ENCODE measurements at places on chromosomes 6 and 20.

DNA sequence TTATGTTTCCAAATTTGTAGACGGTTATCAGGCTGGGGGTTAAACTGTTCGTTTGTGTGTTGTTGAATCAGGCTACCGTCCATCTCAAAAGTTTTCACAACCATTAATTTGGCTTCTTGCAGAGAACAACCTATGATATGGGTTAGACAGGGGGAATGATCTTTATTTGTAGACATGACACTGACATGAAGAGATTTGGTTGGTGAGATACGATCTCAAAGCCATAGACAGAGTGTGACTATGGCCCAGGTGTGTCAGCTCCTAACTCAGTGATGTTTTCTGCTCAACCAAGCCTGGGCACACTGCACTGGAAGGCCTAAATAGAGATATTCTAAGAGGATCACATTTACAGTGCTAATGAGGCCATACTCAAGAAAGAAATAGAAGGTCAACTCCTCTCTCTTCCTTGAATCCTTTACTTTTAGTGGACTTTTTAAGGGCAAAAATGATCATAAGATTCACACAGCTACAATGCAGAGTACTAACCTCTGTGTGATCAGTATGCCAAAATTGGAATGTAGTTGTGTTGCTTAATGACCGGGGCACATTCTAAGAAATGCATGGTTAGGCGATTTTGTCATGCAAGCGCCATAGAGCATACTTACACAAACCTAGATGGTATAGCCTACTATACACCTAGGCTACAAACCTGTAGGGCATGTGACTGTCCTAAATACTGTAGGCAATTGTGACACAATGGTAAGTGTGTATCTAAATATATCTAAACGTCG, 17.6 kb upstream of the SNRNP48 start:
- DNase-seq = no peak
- no peaks in the 10 kb centered on the region for H3K4me1 ChIP-seq
- H3K27me3 ChIP-seq = peaks cover 78% of the 10 kb centered on the region
- no peak overlapping the region for H3K4me3 ChIP-seq
- H3K36me3 ChIP-seq = no peaks in the 10 kb centered on the region

DNA sequence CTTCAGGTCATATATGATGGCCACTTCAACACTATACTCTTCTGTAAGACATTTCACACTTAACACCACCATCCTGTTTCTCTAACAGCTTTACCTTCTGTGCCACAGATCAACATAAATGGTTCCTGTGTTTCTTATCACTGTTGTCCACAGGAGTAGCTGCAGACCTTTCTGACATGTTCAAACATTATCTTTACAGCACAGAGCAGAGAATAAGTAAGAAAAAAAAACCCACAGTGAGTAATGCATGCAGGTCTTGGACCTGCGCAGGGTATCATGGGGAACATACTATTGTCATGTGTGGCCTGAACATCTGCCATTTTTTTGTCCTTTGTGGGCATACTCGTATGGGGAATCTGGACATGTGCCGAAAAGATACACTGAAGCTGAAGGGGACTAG, 161.9 kb downstream of the KIF16B start:
- H3K4me3 ChIP-seq = no peak overlapping the region
- H3K4me1 ChIP-seq = no peaks in the 10 kb centered on the region
- H3K27me3 ChIP-seq = no peaks in the 10 kb centered on the region
- no peak for DNase-seq

DNA sequence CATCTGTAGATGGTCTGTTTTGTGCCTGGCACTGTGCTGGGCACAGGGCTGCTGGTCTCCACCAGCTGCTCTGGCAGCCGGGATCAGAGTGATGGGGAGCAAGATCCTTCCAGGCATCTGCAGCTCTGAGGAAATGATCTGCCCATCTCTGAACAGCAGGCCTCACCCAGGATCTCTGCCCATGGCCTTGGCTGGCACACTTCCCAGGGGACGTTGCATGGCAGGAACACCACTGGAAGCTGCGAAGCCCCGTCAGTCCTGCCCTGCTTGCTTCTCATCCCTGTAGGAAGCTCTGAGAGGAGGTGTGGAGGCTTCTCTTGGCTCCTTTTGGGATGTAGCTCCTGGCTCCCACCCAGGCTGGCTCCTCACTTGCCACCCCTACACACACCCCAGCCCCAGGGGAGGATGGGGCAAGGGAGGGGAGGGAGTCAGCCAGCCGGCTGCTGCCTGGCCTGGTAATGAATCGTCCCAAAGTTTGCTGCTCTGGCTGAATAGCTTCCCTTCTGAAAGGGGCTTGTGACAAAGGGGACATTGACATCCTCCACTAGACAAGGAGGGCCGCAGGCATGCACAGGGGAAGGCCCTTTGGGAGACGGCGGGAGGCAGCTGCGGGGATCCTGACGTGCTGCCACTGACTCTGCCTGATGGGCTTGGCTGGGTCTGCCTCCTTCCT, 108.9 kb downstream of the VEGFA start:
- peaks cover 2% of the 10 kb centered on the region for H3K36me3 ChIP-seq
- no peaks in the 10 kb centered on the region for H3K27me3 ChIP-seq
- H3K4me3 ChIP-seq = no peak overlapping the region
- H3K4me1 ChIP-seq = no peaks in the 10 kb centered on the region
- H3K27ac ChIP-seq = no peak overlapping the region

GRCh38 chr6:1738558-1739081, 128.9 kb downstream of the FOXC1 start:
- no peaks in the 10 kb centered on the region for H3K27me3 ChIP-seq
- H3K36me3 ChIP-seq = peaks cover 2% of the 10 kb centered on the region
- DNase-seq = no peak
- no peak overlapping the region for H3K27ac ChIP-seq
- no peaks in the 10 kb centered on the region for H3K4me1 ChIP-seq

DNA sequence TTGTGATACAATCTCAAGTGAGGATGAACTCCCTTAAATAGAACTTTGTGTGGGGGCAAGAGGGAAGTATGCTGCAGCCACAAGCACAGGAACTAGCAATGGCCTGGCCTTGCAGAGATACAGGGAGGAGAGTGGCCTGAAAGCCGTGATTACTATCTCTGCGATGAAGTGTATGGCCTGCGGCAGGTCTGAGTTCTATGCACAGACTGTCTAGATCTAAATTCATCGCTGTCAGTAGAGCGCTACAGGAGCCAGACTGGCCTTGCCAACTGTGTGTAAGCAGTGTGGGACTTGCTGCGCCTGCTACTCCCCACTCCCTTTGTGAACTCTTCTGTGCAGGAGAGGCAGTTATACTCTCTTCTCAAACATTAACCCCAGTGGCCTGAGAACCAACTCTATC, 997.0 kb downstream of the GRIK2 start:
- H3K4me3 ChIP-seq = no peak overlapping the region
- no peak overlapping the region for H3K27ac ChIP-seq
- no peak for DNase-seq
- no peaks in the 10 kb centered on the region for H3K36me3 ChIP-seq
- no peaks in the 10 kb centered on the region for H3K4me1 ChIP-seq
- H3K27me3 ChIP-seq = no peaks in the 10 kb centered on the region

- H3K27ac ChIP-seq = no peak overlapping the region
- H3K36me3 ChIP-seq = no peaks in the 10 kb centered on the region
- DNase-seq = no peak
- no peak overlapping the region for H3K4me3 ChIP-seq
These were observed 8.7 kb downstream of the JAG1 start for GRCh38 chr20:10665027-10665561.

- no peaks in the 10 kb centered on the region for H3K4me1 ChIP-seq
- H3K27ac ChIP-seq = no peak overlapping the region
- peaks cover 1% of the 10 kb centered on the region for H3K36me3 ChIP-seq
- DNase-seq = no peak
- H3K4me3 ChIP-seq = no peak overlapping the region
- peaks cover 24% of the 10 kb centered on the region for H3K27me3 ChIP-seq
These were observed 128.0 kb upstream of the GGTLC1 start for GRCh38 chr20:24116611-24117010.

- peak overlapping the region; percentile 44 for H3K27ac ChIP-seq
- no peak overlapping the region for H3K4me3 ChIP-seq
- peaks cover 2% of the 10 kb centered on the region for H3K36me3 ChIP-seq
- no peaks in the 10 kb centered on the region for H3K27me3 ChIP-seq
- H3K4me1 ChIP-seq = peaks cover 14% of the 10 kb centered on the region
- DNase-seq = no peak
These were observed 118.7 kb downstream of the CLIC5 start for GRCh38 chr6:45896783-45897441.

DNA sequence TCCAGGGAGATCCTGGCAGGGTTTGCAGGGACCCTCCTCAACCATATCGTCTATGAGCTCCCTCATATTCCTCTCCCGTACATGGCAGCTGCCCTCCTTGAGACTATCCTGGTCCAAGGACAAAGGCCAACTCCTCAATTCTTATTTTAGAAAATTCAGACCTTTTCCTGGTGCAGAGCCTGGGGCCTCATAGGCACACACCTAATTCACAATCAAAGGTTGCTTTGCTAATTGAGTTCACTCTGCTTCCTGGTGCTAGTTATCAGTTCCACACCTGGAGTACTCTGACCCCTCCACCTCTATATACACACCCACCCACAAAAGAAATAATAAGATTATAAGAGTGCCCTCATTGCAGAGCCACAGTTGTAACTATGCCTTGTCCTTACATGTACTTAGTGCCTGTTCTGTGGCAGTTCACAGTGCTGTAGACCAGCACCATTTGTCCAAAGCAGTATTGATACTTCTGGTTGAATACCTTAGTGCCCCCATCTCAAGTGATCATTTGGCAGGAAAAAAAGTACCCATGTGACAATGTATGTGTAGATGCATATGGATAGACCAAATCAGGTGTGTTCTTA, 38.7 kb downstream of the GSS start:
- peaks cover 3% of the 10 kb centered on the region for H3K36me3 ChIP-seq
- H3K4me1 ChIP-seq = peaks cover 26% of the 10 kb centered on the region
- no peak for DNase-seq
- no peak overlapping the region for H3K27ac ChIP-seq

Measured in central memory CD8-positive, alpha-beta T cell (primary cell).